ENCODE measurements at places on chromosomes 11 and 22.
A peak's percentile ranks its signal among the peaks of the same experiment; 100 is the strongest.

GRCh38 chr11:18245396-18245795 is 3.1 kb downstream of the SAA2 start:
- no peak for DNase-seq

- DNase-seq: no peak
Observed at GRCh38 chr22:23071230-23072076, 1.1 kb downstream of the GNAZ start.

- DNase-seq: peak; percentile 4
Observed at GRCh38 chr11:72471005-72471898, 36.9 kb upstream of the CLPB start.

DNA sequence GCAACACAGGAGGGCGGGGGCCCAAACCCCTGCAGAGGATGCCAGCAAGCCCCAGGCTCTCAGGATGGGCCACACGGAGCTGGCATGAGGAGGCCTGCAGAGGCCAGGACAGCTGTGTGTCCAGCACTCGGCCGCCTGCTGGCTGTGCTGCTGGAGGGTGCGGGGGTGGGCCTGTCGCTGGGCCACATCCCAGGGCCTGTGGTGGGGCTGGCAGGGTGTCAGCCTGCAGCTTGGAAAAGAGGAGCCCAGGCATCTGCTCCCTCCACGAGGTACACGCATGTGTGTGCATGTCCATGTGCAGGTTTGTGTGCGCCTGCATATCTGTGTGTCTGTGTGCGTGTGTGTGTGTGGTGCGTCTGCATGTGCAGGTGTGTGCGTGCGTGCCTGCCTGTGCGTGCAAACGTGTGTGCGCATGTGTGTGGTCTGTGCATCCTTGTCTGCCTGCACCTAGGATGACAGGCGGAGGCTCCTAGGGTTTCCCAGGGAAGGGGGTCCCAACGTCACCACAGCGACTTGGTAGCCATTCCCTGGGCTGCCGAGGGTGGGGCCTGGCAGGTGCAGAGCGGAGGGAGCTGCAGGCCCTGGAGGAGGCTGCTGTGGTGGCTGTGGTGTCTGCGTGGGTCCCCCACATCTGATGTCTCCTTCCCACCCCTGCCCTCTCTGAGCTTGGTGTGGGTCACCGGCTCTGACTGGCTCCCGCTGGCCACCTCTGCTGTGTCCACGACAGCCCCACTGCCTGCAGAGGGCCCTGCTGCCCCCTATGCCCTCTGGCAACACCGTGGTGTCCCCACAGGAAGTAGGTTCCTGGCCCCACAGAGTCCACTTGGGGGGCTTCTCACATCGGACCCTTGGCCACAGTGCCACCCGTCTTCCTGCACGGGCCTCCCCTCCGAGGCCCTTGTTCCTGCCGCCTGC is 17.1 kb downstream of the BRSK2 start:
- no peak for DNase-seq

DNA sequence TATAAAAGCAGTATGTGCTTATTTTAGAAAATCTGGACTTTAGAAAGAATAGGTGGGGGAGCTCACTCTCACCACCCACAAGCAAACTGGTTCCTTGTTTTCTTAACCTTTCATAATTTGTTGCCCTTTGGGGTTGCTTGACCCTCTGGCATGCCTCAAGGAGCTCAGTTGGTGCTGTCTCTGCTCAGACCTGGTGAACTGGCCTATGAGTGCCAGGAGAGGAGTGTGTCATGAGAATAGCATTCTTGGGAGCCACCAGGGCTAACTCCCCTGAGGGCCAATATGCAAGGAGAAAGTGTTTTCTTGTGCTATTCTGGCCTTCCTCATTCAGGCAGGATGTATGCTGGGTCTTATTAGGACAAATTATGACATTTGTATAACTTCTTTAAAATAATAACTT is 21.0 kb upstream of the AMOTL1 start:
- DNase-seq: no peak

GRCh38 chr11:12692229-12693075 is 18.2 kb downstream of the TEAD1 start:
- no peak for DNase-seq

GRCh38 chr11:114075891-114076441 is 16.5 kb downstream of the ZBTB16 start:
- no peak for DNase-seq

- DNase-seq: no peak
Observed at GRCh38 chr22:41664490-41664889, 24.2 kb downstream of the SNU13 start.

DNA sequence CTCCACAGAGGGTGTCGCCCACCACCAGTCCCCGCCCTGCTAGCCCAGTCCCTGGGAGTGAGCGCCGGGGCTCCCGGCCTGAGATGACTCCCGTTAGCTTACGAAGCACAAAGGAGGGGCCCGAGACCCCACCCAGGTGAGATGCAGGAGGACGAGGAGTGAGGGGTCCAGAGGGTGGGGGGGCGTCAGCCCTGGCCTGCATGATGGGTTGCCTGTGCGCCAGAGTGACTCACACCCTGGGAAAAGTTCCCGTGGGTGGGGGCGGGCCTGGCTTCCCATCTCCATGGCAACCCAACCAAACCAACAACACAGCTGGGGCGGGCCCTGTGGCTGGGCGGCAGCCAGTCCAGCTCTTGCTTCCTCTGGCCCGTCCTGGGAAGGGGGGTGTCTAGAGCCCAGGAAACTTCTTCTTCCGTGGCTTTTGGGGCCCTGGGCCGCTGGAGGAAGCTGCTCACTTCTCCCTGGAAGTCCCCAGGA is 4.5 kb downstream of the GAS2L1 start:
- DNase-seq: no peak

- DNase-seq: no peak
Observed at GRCh38 chr11:29333993-29334775, 682.6 kb downstream of the KCNA4 start.

All from T-helper 22 cell (primary cell).